BJ (cell line): ENCODE measurements at places on chromosomes 1 and 21. TPM values are rescaled to one million over a fixed set of nuclear protein-coding genes. Genes with fewer than 3 reads are reported as not detected.

The ADCY10 gene
- 0.02 and 0.05 TPM in 2 replicates for polyA plus RNA-seq

The FCAMR gene
- polyA plus RNA-seq: not detected in 2 replicates

The TNFAIP8L2 gene
- not detected in 2 replicates for polyA plus RNA-seq

The CGN gene
- polyA plus RNA-seq: 0.05 TPM in 1 of 2 replicates, not detected in the other

The ENO1 gene
- polyA plus RNA-seq: 1,727 and 2,253 TPM in 2 replicates

The CYP4A22 gene
- polyA plus RNA-seq: not detected in 2 replicates

The C8B gene
- polyA plus RNA-seq: not detected in 2 replicates

The HLX gene
- polyA plus RNA-seq: 3.3 and 4.2 TPM in 2 replicates
